CD4-positive, alpha-beta T cell treated with Interferon gamma for 1 hour (primary cell): ENCODE measurements at places on chromosomes 7 and 10.

- no peak for DNase-seq
These were observed 18.2 kb upstream of the ENO4 start for GRCh38 chr10:116831086-116831485.

DNA sequence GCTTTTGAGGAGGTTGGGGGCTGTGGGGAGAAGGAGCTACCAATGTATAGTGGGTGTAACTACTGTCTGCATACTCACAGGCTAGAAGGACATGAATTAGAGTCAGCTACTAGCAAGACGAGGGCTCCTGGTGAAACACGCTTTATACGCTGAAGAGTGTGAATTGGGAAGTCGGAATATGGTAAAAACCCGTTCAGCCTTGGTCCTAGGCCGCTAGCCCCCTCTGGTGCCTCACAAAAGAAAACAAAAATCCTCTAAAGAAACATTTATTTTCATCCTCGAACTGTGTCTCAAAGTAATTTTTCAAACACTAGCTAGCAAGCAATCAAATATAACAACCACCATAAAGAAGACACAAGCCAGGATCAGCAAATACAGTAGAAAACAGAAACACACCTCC is 338.1 kb upstream of the SEMA3C start:
- no peak for DNase-seq

- no peak for DNase-seq
These were observed 243.8 kb upstream of the KIAA1217 start for GRCh38 chr10:23965123-23965522.

GRCh38 chr10:106147021-106147420 is 1017.5 kb downstream of the SORCS1 start:
- no peak for DNase-seq

GRCh38 chr7:36266190-36266589 is 113.1 kb downstream of the EEPD1 start:
- DNase-seq: no peak

GRCh38 chr10:8978100-8978499 is 923.6 kb downstream of the GATA3 start:
- no peak for DNase-seq

DNA sequence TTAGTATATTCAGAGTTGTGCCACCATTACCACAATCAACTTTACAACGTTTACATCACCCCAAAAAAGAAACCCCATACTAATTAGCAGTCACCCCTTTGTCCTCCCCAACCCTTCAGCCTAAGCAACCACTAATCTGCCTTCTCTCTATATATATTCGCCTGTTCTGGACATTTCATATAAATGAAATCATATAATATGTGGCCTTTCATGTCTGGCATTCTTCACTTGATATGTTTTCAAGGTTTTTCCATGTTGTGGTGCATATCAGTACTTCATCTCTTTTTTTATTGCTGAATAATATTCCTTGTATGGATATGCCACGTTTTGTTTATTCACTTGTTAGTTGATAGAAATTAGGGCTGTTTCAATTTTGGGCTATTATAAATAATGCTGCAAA is 70.4 kb downstream of the AASS start:
- DNase-seq: no peak
